ENCODE measurements at places on chromosomes 3 and 15.

- no peak for DNase-seq
Observed at GRCh38 chr3:106088304-106088703, 219.5 kb upstream of the CBLB start.

DNA sequence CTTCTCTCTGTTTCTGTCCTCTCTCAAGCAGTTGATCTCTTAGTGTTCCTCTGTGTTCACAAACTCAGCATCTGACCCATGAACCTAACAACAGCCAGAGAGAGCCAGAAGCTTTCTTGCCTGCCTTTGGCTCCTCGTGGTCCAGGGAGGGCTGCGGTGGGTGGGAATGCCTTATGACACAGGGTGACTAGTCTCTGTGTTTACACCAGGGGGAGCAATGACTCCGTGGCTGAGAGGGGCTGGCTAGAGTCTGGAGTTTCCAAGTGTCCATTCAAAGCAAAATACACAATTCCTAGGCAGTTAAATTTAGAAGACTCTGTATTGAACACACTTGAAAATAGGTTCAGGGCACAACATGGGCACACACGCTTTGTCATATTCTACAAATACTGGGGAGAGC lies 370.0 kb upstream of the FRG2C start:
- DNase-seq, result no peak

GRCh38 chr15:43903864-43904290 lies 77.1 kb downstream of the WDR76 start:
- peak; percentile 5 for DNase-seq

GRCh38 chr15:29471757-29472156 lies 202.1 kb upstream of the NSMCE3 start:
- no peak for DNase-seq

DNA sequence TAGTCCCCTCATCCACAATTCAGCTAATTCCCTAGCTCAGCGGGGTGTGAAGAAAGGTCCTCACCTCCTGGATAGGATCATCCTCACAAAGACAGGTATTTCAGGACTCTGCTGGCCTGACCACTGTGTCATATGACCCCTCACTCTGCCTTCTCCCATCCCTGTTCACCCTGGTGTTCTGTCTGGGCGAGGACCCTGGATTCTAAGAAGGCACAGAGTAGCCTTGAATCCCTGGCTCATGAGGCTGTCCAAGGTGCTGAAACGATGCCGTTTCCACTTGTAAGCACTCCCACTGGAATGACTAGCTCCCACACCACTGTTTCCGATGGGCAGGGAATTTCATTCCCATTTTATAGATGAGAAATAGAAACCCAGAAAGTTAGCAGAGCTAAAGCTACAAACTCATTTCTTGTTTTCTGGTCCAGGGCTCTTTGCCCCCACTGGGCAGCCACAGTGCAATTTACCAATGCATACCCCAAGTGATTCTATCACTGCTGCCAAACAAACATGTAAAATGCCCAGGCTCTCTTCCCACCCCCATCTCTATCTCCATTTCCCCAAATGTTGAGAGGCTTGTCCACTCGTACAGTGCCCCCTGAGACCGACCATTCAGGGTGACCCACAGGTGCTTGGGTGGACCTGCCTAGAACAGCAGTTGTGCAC lies 83.2 kb downstream of the RAB11A start:
- DNase-seq, result no peak

- DNase-seq, result no peak
Observed at GRCh38 chr15:77454265-77454664, 33.6 kb downstream of the HMG20A start.

DNA sequence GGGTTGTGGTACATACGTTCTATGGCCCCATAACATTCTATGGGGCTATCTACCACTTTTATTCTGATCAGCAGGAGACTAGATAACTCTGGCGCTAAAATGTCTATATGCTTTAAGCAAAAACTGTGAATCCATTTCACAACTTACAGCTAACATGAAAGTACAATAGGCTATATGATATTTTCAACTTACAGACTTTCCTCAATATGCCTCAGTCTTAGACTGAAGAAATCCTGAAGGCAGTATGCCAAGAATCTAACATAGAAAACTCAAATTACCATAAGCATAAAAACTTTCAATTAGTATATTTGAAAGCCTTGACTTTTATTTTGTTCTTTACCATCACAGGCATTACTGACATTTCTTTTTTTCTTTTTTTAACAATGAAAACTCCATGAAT lies 81.4 kb downstream of the CBLB start:
- no peak for DNase-seq

DNA sequence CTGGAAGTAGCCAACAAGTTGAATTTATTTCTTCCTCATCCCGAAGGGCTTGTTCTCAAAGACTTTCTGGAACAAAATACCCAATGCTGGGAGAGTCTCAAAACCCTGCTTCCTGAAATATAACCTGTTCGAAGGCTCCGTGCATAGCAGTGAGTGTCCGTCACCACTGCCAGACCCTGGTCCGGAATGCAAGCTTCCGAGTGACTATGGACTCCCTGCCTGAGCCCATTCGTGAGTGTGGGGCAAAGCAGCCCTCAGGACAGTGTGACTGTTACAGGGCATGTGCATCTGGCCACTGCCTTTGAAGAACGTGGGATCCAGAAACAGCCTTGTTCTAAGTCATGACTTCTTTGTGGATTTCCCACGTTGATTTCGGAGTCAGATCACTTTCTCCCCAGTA lies 214.5 kb upstream of the IGF1R start:
- DNase-seq, result no peak

DNA sequence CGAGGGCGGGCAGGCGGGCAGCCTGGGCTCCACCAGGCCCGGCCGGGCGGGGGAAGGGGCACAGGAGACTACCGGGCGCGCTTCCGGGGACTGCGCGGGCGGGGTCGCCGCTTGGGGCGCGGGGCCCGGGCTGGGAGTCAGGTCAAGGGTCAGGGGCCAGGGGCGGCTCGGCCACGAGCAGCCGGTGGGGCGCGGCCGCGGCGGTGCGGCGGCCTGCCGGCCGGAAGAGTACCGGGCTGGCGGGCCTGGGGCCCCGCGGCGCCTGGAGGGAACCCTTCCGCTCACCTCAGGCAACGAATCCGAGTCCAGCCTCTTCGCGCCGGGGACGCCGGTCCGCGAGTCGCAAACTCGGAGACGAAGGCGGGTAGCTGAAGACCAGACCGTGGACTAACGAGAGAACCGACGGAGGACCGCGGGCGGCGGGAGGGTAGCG lies 225 bp downstream of the RHOA start:
- DNase-seq, result peak; percentile 51

All from stimulated activated CD4-positive, alpha-beta T cell treated with anti-CD3 and anti-CD28 coated beads, Interleukin-4, amount 100 ng/mL, for 4 hours (primary cell).